ENCODE measurements at places on chromosomes 1 and 21.
A peak's percentile ranks its signal among the peaks of the same experiment; 100 is the strongest.

GRCh38 chr21:26686278-26686677 lies 113.2 kb upstream of the CYYR1 start:
- DNase-seq = peak; percentile 61

GRCh38 chr1:21909787-21910503 lies 27.2 kb downstream of the HSPG2 start:
- DNase-seq = no peak

DNA sequence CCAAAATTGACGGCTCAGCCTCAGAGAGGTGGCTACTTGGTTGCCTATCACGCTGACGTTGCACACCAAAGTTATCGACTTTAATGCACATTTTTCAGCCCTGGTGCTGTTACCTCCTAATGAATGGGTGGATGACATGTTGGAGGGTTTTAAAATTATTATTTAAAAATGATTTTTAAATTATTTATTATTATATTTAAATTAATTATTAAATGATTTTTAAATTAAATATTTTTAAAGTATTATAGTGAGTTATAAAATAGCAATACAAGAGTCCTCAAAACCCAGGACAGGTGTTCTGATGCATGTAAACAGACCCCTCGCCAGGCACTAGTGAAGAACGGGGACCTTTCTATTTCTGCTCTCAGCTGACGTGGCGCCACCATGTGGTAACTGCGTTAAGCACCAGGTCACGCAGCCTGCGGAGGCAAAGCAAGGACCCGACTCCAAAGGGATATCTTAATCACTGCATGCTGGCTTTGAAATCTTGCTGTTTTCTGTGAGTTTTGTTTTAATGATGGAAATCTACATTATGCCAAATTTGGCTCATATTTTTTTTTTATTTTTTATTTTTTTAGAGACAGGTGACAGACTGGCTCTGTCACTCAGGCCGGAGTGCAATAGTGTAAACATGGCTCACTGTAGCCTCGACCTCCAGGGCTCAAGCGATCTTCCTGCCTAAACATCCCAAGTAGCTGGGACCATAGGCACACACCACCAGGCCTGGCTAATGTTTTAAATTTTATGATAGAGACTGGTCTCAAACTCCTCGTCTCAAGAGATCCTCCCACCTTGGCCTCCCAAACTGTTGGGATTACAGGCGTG lies 22.6 kb downstream of the CASP9 start:
- no peak for DNase-seq

GRCh38 chr1:64962441-64962840 lies 3.9 kb downstream of the JAK1 start:
- DNase-seq = peak; percentile 77

DNA sequence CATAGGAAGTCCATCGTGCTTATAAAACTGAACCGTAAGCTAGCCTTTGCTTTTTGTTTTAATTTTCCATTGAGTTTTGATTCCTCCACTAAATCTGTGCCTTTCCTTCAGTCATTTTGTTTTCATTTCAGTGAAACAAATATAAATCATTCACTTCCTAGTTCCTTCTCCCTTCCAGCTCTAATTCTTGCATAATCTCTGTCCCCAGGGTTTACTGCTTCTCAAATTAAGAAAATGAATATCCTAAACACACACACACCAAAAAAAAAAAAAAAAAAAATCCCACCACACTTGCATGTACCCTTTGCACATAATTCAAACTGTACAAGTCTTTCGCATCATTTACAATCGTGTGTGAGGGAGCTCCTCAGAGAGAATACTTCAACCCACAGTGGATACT lies 6.8 kb downstream of the KCNH1 start:
- no peak for DNase-seq

GRCh38 chr21:45918835-45919447 lies 62.6 kb upstream of the COL6A1 start:
- DNase-seq = no peak

DNA sequence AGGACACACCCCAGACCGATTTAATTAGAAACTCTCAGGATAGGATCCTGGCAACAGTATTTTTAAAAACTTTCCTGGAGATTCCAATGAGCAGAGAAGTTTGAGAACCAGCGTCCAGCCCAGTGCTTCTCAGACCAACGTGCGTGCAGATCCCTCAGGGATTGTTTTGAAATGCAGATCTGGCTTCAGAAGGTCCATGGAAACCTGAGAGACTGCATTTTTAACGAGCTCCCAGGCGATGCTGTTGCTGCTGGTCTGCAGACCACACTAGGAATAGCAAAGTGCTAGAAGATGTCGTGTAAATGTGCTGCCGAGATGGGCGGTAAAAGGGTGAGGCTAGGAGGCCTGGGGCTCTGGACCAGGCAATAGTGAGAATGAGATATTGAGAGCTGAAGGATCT lies 18.4 kb upstream of the CASQ1 start:
- no peak for DNase-seq

DNA sequence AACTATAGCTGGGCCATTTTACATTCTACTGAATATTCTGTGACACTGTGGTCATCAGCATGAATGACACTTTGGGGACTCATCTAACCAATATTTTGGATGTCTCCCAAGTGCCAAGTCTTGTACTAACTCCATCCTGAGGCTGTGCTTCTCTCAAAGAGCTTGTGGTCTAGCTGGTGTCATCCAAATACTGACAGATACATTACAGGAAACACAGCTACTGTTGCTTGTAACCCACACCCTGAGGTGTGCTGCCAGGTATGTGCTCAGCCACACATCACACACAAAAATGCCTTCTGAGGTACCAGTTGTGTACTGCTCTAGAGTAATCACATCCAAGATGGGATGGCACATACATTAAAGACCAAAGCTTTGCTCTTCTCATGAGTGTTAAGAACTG lies 81.6 kb downstream of the ST6GALNAC5 start:
- DNase-seq = no peak

DNA sequence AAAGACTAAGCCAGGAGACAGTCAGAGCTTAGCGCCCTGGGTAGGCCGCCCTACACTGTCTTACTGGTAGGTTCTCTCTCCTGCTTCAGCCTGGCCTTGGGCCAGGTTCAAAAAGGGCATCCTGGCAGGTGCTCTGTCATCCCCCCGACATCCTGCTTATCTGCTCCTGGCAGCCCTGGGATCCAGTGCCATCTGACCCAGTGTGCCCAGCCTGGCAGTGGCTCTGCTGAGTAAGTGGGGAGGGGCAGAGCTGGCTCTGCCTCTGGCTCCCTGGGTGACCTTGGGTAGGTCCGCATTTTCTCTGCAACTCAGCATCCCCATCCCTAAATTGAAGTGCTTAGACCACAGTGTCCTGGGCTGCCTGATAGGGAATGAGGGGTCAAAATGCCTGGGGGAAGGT lies 549.9 kb downstream of the PTPRU start:
- DNase-seq = no peak

- no peak for DNase-seq
Observed at GRCh38 chr1:162710780-162711465, 78.7 kb downstream of the DDR2 start.

- no peak for DNase-seq
Observed at GRCh38 chr1:239383714-239384113, 2.7 kb upstream of the CHRM3 start.

DNA sequence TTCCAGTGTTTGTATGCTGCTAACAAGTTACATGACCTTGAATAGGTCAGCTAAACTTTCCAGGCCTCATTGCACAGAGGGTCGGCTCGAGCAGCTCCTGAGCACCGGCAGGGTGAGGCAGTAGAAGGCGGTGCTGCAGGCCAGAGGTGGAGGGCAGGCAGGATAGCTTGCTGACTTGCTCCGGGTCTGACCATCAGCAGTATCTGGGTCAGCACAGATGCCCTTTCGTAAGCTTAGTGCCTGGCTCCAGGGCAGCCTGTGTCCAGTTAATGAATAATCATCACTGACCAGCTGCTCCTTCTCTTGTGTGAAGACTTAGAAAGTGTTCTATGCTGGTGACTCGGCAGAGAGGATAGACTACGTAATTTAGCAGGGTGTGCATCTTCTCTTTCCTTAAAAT lies 6.9 kb downstream of the MAPKAPK2 start:
- DNase-seq = no peak

GRCh38 chr1:30707412-30708360 lies 15.7 kb downstream of the MATN1 start:
- DNase-seq = no peak

- no peak for DNase-seq
Observed at GRCh38 chr1:73331726-73332125, 866.2 kb downstream of the LRRIQ3 start.

GRCh38 chr1:214856843-214857242 lies 225.7 kb upstream of the KCNK2 start:
- DNase-seq = no peak

- peak; percentile 14 for DNase-seq
Observed at GRCh38 chr1:54723985-54724384, 8.3 kb downstream of the TTC4 start.

GRCh38 chr21:32096411-32096810 lies 182.4 kb downstream of the MIS18A start:
- peak; percentile 43 for DNase-seq

GRCh38 chr1:202285908-202286307 lies 55.8 kb downstream of the UBE2T start:
- no peak for DNase-seq

DNA sequence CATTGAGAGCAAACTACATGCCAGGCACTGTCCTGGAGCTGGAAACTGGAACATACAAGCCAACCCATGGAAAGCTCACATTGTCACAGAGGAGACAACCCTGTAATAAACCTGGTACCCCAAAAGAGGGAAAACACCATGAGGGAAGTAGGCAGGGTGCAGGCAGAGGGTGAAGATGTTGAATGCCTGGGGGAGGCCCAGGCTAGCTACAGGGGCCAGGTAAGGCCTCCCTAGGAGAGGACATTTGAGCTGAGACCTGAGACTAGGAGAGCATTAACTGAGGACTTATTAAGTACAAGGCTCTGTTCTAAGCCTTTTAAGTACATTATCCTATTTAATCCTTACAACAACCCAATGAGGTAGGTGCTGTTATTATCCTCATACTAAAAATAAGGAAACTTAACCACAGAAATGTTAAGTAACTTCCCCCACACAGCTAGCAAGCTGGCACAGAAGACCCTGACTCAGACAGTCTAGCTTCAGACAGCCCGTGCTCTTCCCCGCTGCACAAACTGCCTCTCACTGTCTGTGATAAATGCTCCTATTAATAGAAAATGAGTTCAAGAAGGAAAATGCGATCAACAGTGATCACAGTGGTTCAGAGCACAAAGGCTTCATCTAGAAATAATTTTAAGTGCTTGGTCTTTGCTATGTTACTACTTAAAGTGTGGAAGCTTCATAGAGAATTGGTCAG lies 41.8 kb downstream of the ZNF281 start:
- no peak for DNase-seq

GRCh38 chr1:67684526-67685066 lies 405 bp upstream of the GADD45A start:
- DNase-seq = no peak

DNA sequence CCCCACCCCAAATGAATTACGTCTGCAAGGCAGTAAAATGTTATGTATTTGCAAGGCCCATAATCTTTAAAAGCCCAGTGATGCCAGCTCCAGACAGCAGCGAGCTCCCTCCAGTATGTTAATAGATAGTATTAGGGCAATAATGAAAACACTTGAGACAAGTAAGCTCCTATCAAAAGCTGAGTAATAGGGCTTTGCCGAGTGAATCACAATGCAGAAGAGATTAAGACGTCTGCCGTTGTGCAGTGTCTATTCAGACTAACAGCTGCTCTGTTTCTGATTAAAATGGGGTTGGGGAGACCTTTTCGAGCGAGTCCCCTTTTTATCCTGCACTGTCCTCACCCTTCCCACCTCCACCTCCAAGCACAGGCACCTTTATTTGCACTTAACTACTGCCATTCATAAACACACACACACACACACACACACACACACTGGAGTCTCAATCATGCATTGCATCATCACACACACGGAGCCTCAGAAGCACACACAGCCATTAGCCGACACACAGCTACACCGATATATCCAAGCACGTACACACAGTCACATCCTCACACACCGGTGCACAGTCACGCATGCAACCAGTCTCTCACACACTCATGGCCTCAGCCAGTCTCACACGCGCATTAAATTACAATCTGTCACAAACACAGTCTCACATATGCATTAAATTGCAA lies 46.0 kb upstream of the FOXO6 start:
- no peak for DNase-seq

- DNase-seq = no peak
Observed at GRCh38 chr1:91201694-91202093, 179.9 kb upstream of the ZNF644 start.

- DNase-seq = no peak
Observed at GRCh38 chr1:160706526-160707235, 4.9 kb downstream of the CD48 start.

- DNase-seq = no peak
Observed at GRCh38 chr1:228349701-228350171, 56.9 kb downstream of the TRIM11 start.

DNA sequence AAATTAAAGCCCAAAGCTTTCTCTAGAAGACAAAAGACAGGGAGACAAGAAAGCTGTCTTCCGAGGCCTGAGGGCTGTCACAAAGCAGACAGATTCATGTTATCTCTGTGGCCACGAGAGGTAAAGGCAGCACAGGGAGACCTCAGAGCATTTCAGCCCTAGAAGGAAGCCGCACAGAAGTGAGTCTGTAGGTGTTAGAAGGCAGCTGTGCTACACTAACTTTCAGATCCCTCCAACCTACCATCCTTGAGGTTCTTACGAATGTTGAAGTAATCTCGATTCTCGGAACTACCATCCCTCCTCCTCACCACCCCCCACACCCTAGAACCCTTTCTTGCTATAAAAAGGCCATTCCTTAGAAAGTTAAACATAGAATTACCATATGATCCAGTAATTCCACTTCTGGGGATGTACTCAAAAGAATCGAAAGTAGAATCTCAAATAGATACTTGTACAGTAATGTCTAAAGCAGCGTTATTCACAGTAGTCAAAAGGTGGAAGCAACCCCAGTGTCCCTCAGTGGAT lies 21.5 kb upstream of the LYST start:
- no peak for DNase-seq

DNA sequence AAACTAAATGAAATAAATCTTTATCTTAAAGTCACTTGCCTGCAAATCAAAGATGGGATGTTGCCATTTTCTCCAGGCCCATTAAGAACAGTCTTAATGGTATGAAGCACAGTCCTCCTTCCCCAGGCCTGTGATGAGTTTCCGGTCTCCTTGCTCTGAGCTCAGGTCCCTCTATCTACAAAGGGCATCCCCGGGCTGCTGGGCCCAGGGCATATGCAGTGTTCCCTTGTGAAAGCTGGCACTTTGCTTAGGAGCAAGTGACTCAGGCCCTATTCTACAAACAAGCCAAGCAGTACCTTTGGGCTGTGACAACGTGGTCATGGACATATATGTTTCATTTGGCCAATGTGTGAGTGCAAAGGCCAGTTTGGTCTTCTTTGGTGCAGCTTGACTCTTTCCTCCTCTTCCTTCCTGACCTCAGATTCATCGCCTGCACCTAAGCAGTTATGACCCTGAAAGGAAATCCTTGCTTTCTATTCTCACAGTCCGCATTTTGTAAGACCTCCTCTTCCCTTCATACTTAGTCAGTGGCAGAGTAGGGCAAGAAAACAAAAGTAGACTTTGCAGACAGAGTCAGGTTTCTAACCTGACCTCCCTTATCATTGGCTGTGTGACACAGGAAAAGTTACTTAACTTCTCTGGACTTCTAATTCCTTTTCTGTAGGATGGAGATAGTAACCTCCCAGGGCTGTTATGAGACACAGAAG lies 109.5 kb downstream of the ERG start:
- DNase-seq = no peak

GRCh38 chr21:17738176-17738953 lies 80.8 kb downstream of the C21orf91 start:
- DNase-seq = no peak

Data from Jurkat, Clone E6-1 (cell line).